ENCODE measurements at places on chromosomes 1 and 21.

- no peak for DNase-seq
Observed at GRCh38 chr1:205944525-205944924, 1.3 kb upstream of the SLC26A9 start.

GRCh38 chr1:244642988-244643387 is 9.9 kb upstream of the DESI2 start:
- DNase-seq: no peak

DNA sequence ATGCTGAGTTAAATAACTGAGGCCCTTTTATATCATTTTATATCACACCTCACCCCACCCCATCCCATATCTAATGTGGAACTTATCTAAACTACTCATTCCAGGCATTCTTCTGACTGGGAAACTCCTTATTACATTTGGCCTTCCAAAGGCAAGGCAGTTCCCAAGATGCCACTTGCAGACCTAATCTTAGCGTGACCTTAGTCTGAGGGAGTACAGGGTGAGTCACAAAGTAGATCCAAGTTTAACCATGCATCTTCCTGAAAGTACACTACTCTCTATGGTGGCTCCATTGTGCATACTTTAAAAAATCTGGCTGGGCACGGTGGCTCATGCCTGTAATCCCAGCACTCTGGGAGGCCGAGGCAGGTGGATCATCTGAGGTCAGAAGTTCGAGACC is 353.6 kb upstream of the C1orf87 start:
- no peak for DNase-seq

- DNase-seq: peak; percentile 42
Observed at GRCh38 chr21:22791986-22792560, 1793.9 kb downstream of the NCAM2 start.

- DNase-seq: no peak
Observed at GRCh38 chr1:9518454-9518998, 20.7 kb upstream of the SLC25A33 start.

DNA sequence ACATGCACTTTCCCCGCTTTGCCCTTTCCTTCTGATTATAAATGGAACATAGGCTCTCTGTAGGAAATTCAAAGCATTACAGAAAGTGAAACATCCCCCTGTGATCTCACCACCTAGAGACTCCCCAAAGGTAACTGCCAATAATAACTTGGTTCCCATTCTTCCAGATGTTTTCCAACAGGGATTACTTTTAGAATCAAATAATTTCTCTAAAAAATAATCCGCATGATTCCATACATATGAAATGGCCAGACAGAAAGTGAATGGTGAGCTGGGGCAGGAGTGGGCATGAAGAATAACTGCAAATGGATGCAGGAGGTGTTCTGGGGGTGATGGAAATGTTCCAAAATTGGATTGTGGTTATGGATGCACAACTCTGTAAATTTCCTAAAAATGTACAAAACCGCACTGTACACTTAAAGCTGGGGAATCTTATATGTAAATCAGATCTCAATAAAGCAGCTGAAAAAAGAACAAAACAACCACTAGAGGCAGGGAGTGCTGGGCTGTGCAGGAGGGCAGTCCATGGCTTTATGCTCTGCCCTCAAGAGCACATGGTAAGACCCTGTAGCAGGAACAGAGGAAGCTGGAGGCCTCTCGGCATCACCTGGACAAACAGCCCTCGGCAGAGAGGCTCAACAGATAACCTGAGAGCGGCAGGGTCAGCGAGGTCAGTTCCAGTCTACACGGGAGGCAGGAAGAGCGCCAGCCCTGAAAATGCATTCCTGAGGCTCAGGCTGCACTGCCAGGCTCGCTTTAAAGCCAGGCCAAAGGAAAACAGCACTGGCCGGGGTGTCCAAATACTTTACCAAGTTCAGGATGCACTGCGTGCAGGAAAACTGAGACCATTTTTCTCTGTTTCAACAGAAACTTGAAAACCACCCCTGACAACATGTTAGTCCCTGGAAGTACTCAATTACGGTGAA is 39.7 kb downstream of the CAPZB start:
- DNase-seq: no peak

- DNase-seq: no peak
Observed at GRCh38 chr1:38000529-38001455, 4.5 kb downstream of the FHL3 start.

DNA sequence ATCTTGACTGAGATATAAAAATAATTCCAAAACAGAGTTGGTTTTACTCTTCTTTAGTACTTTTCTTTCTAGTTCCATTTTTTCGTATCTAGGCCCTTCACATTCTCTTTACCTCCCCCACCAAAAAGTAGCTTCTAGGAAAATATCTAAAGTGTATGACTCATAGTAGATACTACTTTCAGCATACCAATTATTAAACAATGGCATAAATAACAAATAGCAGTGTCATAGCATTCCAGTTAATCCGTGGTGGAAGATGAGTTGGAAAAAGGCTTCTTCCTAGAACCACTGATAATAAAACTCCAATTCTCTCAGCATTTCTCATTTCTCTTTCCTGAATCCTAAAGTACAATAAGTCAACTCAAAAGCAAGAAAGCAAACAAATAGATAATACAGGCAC is 859.0 kb upstream of the B3GALT2 start:
- no peak for DNase-seq

DNA sequence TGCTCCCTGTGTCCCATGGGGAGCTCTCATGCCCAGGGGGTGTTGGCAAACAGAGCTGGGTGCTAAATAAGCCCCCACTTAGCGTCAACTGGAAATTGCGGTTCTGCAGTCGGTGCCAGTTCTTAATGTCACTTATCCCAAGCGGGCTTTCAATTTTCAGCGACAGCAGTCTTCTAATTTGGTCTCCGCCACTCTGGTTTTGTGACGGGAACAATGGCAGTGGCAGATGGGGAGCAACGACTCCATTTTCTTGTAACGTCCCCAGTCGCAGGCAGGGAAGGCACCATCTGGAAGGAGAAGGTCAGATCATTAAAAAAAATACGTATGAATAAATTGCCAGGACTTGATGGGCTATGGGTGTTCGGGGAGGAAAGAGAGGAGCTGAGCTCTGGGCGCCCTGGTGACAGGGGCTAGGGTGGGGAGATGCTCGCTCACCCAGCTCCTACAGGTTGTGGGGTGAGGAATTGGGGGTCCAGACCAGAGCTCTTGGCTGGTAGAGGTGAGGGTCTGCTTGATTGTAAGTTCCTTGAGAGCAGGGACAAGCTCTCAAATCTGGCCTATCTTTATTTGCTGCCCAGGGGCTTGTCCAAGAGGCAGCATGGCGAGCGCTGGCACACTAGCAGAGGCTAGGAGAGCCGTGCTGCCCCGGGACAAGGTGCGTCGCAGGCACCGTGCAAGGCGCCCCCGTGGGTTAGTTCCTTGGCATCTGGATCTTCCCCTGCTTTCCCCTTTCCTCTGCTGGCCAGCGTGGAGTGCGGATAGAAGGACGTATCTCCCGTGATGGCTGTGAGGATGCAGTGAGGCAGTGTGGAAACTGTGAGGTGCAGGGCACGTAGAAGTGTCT is 105.8 kb downstream of the ARHGEF10L start:
- no peak for DNase-seq

DNA sequence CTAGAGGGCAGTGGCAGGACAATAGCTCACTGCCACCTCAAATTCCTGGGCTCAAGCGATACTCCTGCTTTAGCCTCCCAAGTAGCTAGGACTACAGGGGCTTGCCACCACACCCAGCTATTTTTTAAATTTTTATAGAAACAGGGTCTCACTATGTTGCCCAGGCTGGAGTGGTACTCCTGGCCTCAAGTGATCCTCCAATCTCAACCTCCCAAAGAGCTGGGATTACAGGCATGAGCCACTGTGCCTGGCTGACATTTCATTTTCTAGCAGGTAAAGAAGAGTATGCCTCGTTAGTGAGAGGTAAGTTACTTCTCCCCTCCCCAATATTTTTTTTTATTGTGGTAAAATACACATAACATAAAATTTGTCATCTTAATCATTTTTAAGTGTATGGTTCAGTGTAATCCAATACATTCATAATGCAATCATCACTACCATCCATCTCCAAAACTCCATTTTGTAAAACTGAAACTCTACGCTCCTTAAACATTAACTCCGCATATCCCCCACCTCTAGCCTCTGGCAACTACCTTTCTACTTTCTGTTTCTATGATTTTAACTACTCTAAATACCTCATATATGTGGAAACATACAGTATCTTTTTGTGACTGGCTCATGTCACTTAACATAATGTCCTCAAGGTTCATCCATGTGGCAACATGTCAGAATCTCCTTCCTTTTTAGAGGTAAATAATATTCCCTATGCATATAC is 22.4 kb downstream of the ZZZ3 start:
- DNase-seq: no peak

- DNase-seq: no peak
Observed at GRCh38 chr21:42338729-42339715, 11.8 kb downstream of the TFF2 start.

DNA sequence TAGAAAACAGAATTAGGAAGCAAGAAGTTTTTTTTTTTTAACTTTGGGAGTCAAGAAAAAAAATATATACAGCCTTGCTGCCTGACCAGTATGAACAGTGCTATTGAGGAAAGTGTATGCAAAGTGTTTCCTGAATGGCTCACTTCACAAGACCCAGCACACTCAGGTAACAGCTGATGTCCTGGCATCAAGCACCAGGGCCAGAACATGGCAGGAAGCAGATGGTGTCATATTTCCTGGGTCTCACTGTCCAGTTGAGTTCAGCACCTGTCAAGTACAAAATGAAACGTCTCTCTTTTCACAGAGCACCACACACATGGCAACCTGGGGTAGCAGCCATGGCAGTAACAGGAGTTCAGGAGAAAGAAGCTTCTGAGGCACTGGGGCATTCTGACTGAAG is 372.3 kb downstream of the TTLL7 start:
- DNase-seq: no peak

- peak; percentile 78 for DNase-seq
Observed at GRCh38 chr1:156601122-156601830, at the start of gene GPATCH4. Gene GPATCH4 (minus strand): TSS chr1:156601479.

- no peak for DNase-seq
Observed at GRCh38 chr1:3522564-3523265, 68.2 kb downstream of the ARHGEF16 start.

- no peak for DNase-seq
Observed at GRCh38 chr1:226312065-226312464, 3.1 kb upstream of the LIN9 start.

DNA sequence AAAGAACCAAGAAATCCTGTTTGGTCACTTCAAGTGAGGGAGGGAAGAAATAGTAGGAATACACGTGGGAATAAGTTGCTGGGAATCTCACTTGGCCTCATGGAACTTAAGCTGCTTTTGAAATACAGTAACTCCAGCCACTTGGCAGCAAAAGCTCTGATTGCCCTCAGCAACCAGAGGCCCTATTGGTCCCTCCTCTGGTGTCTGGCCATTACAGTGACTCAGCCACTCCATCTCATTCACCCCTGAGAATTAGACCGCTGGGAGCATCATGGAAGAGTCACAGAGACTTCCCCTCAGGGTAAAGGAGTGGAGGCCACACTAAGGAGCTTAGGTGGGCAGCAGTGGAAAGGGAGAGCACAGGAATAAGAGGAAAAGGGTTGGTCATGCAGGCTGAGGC is 99.6 kb downstream of the ELAVL4 start:
- DNase-seq: no peak

DNA sequence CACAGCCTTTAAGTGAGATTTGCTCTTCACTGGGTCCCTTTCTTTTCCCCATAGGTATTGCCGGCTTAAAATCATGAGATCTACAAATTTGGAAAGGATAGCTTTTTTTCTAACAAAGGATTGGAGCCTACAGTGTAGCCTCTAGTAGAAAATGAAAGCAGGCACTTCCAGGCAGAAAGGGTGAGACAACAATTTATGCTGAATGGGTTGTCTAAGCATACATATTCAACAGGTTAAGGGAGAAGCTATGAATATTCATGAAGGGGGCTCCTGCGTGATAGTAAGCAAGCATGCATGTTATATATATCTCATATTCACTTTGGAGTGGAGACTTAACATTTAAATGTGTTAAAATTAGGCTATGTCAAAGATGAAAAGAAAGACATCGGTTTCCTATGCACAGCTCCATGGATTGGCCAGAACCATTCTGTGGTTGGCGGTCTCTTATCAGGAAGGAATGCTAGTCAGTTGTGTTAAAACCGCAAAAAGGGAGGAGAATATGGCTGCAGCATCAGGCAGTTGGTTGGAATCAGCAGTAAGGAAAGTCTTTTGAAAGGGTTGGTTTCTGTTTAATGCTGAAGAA is 66.0 kb downstream of the VCAM1 start:
- DNase-seq: no peak

- DNase-seq: no peak
Observed at GRCh38 chr1:104459886-104460285, 710.2 kb downstream of the AMY1C start.

GRCh38 chr1:176905648-176906047 is 258.9 kb downstream of the ASTN1 start:
- DNase-seq: no peak

- no peak for DNase-seq
Observed at GRCh38 chr1:1200876-1201810, 5.2 kb downstream of the TNFRSF18 start.

DNA sequence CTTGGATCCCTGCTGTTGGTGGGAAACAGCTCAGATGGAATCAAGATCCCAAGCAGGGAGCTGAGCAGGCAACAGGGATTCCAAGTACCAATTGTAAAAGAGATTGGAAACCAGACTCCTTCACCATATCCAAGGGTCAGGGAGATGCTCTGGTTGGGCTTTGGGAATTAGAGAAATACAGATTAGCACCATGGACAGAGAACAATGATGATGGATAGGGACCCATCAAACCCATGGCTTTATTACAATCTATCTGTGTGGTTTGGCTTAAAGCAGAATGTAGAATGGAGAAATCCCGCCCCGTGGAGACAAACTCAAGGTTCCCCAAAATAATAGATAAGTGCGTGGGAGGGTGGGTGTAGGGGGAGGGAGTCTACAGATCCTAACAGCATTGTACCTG is 120.7 kb upstream of the CSF3R start:
- DNase-seq: no peak

DNA sequence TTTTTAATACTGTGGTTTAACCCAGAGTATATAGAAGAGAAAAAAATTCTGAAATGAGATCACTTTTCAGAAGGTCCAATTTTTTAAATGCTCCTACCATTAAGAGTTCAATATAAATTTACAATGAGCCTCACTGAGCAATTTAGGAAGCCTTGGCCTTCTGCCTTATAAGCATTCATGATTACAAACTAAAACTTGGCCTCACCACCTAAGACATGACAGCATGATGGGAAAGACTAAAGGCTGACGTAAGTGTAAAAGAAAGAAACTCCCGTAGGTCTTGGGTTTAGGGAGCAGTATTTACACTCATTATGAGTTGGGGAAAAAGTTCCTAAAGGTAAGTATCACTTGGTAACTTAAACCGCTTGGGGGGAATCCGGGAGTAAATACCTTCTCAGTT is 70.7 kb upstream of the ESRRG start:
- no peak for DNase-seq

GRCh38 chr21:27646056-27646455 is 679.2 kb upstream of the ADAMTS5 start:
- no peak for DNase-seq

All from KG1 (cell line).